IMR-90 (cell line): ENCODE measurements at places on chromosomes 7 and 10. TPM values are rescaled to one million over a fixed set of nuclear protein-coding genes. Genes with fewer than 3 reads are reported as not detected.

The ST7 gene
- total RNA-seq, result 25.3 and 26.0 TPM in 2 replicates

The ARHGAP12 gene
- total RNA-seq, result 28.5 and 42.2 TPM in 2 replicates

DNA sequence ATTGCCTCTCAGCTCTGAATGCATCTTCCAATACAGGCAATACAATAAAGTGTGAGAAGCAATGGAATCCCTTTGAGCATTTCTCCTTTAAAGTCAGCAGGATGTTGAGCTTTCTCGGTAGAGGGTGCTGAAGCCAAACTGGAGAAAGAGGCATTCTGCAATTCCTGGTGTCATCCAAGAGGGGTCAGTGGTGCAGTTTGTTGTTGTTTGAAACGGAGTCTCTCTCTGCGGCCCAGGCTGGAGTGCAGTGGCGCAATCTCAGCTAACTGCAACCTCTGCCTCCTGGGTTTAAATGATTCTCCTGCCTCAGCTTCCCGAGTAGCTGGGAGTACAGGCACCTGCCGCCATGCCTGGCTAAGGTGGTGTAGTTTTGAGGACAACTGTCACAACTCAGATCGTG lies 486.5 kb downstream of the CALN1 start:
- no peaks in the 10 kb centered on the region for H3K27me3 ChIP-seq
- H3K4me3 ChIP-seq, result no peak overlapping the region
- no peak for DNase-seq
- no peak overlapping the region for H3K27ac ChIP-seq
- no peaks in the 10 kb centered on the region for H3K4me1 ChIP-seq

DNA sequence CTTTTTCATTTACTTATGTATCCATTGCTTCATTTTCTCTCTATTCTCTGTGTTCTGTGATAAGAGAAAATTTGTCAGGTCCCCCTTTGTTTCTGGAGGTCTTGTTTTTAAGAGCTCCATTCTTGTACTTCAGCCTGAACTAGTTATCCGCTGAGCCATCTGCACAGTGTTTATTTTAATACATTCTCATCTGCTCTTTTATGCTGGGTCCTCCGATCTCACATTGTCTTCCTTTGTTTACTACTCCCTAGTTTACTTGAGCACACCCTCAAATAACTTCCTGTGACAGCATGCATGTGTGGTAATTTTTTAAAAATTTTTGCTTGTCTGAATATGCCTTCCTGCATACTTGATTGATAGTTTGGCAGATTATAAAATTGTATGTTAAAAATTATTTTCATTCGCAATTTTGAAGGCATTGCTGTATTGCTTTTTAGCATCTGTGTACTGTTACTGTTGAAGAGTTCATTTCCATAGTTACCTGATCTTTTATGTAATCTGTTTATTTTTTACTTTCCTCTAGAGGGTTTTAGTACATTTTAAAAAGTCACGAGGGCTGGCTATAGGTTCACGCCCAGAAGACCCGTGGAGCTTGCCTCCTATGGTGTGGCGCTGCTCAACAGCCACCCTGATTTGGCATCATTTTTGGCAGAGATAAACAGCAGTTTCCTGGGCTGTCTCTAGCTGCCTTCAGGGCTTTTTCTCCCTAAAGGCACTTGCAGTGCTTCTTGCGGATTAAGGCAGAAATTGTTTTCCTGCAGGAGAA lies 31.9 kb downstream of the RSBN1L start:
- peak; percentile 55 for DNase-seq
- peaks cover 10% of the 10 kb centered on the region for H3K4me1 ChIP-seq
- H3K27me3 ChIP-seq, result no peaks in the 10 kb centered on the region
- peak overlapping the region; percentile 13; the same call in 1 of the 2 replicates for H3K27ac ChIP-seq
- no peaks in the 10 kb centered on the region for H3K36me3 ChIP-seq

GRCh38 chr10:132335189-132336063 lies 3.4 kb downstream of the LRRC27 start:
- peaks cover 15% of the 10 kb centered on the region for H3K36me3 ChIP-seq
- no peak for DNase-seq
- no peak overlapping the region for H3K27ac ChIP-seq
- peaks cover under 1% of the 10 kb centered on the region; the same call in 1 of the 2 replicates for H3K4me1 ChIP-seq
- no peak overlapping the region for H3K4me3 ChIP-seq
